ENCODE measurements at places on chromosomes 12 and 14.

DNA sequence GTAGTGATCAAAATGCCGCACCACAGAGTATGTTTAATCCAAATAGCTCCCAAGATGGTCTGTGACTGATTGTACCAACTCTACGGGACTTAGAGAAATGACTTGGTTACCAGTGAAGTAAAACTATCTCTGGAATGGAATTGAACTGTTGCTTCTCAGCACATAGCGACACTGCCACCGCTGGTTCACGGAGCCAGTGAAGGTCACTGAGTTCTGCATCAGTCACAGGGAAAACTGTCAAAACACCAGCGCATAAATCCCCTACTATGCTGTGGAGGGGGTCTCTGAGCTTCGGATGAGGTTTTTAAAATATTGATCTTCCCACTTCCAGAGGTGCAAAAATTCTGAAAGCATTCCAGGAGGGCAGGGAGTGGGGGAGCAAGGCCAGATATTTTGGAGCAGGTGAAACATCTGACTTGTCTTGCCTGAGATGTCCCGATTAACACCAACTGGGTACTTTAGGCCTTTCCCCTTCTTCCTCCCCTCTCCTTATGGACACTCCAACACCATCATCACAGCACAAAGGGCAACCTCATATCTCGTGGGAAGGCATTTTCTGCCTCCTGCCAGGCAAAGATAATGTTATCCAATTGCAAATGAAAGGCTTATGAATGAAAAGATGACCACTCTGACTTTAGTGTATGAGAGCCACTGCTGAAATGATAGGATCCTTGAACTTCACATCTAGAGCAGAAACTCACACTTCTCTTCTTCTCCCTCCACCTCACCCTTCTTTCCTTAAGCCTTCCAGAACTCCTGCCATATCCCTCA is 2.0 kb upstream of the PLXNC1 start:
- DNase-seq: no peak

GRCh38 chr12:74227846-74228545 is 309.6 kb upstream of the ATXN7L3B start:
- no peak for DNase-seq

GRCh38 chr14:106776395-106776983 is 1250.1 kb downstream of the TMEM121 start:
- no peak for DNase-seq

DNA sequence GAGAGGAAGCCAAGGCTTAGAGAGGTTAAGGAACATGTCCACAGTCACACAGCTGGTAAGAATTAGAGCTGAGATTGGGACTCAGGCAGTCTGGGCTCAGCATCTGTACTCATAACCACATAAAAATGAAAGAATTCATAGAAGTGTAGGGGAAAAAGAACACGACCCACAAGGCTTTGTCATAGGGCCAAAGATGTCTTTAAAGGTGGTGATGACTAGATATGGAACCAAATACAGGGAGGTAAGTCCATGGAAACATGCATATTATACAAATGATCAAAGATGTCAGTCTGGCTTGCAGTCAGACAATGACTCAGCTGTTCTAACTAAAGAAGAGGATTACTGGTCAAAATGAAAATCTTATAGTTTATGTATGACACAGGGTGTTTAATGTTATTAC is 7.2 kb upstream of the SSPN start:
- DNase-seq: peak; percentile 73

DNA sequence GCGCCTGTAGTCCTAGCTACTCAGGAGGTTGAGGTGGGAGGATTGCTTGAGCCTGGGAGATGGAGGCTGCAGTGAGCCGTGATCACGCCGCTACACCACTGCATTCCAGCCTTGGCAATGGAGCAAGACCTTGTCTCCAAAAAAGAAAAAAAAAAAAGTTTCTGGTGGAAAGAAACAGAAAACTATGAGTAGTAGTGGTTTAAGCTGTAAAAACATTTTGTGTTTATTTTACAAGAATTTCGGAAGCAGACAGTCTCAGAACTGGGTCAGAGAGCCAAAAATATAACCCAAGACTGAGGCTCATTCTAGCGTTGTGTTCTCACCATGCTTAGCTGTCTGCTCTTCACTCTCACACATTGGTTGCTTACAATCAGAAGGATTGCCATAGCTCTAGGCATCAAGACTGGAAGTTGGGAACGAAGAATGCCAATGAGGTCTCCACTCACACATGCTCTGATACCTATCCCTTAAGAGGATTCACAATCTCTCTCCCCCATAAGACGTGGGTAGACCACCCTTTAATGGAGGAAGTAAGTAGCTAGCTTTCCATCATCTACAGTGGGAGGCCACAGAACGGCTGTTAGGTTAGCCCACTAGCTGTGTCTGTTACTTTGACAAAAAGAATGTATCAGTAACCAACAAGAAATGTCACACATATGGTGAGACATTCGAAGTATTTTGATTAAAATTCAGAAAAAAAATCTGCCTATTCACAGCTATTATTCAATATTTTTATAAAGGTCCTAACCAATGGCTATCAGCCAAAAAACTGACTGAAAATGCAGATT is 117.6 kb upstream of the RASSF8 start:
- DNase-seq: no peak

Measured in non-pigmented ciliary epithelial cell (primary cell).